ENCODE measurements at places on chromosomes 3 and 15. TPM values are rescaled to one million over a fixed set of nuclear protein-coding genes. Genes with fewer than 3 reads are reported as not detected.

GRCh38 chr15:39797407-39797806, 14.8 kb upstream of the FSIP1 start:
- no peak for DNase-seq

IL12A gene
- 0.68 TPM for total RNA-seq

DNA sequence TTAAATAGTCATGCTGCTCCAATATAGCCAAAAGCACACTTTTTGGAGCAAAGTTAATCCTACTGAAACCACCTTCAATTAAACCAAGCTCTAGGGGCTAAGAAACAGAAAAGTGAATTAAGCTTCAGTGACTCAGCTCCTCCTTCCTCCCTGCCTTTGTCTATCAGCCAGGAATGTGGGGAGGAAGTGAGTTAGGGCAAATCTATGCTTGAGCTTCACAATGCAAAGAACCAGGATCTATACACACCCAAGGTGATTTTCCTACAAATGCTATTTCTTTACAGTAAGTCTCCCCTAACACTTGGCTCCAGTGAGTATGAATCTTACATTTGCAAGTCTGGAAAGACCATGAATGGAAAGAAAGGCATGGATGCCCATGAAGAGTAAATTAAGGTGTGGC, 212.1 kb downstream of the P3H2 start:
- DNase-seq: peak; percentile 90

- no peak for DNase-seq
Measured at GRCh38 chr3:139671863-139672646, 5.7 kb downstream of the NMNAT3 start.

SMAD6 gene
- total RNA-seq: 11.9 TPM

PLOD2 gene
- total RNA-seq: 201 TPM

- peak; percentile 77 for DNase-seq
Measured at GRCh38 chr15:35705884-35706585, 160.1 kb upstream of the DPH6 start.

EXD1 gene
- not detected for total RNA-seq

DNAJB11 gene
- total RNA-seq: 60.4 TPM

DNA sequence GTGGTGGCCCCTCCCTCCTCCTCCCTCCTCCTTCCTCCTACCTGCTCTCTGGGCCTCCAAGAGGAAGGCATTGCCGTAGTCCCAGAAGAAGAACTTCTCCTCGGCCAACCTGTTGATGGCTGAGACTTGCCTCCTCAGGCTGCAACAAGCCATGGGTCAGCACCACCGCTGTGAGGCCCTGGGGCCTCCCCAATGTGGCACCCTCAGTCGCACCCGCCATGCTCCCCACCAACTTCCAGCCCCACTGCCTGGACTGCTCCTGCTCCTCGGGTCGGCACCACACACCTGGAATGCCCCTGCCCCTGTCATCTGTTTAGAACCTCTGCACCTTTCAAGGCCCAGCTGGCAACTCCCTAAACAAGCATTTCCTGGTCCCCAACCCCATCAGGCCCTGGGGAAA, 17.6 kb downstream of the UROC1 start:
- DNase-seq: no peak

DNA sequence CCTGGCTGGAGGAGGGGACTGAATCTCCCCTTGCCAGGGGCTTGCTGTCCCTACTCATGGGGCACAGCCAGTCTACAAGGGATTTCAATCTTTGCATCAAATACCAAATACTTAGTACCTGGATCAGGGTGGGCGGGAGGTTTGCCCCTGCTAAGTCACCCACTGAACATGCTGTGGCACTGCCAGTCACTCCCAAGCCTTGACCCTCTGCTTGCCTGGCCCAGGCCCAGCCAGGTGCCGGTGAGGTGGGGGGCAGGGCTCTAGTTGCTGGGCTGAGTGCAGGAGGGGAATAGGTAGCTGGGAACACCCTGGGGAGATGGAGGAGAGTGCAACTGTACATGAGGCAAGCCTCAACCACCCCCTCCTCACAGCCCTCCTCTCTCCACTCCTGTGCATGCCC, 136.3 kb upstream of the LRTM1 start:
- no peak for DNase-seq

FBXO40 gene
- total RNA-seq: not detected

RARRES1 gene
- 1.3 TPM for total RNA-seq

DNA sequence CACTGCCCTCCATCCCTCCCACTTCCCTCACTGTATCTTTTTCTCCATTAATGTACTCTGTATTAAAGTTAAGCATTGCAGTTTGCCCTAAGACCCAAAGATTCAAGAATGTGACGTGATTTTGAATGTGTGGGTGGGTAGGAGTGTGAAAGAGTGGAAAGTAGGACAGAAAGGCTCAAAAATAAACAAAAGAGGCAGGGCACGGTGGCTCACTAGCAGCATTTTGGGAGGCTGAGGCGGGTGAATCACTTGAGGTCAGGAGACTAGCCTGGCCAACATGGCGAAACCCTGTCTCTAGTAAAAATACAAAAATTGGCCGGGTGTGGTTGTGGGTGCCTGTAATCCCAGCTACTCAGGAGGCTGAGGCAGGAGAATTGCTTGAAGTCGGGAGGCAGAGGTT, 18.4 kb downstream of the TFRC start:
- no peak for DNase-seq

CTXN2 gene
- not detected for total RNA-seq

GRCh38 chr15:62770752-62771151, 271.8 kb upstream of the TPM1 start:
- no peak for DNase-seq

INSYN1 gene
- total RNA-seq: not detected

- DNase-seq: no peak
Measured at GRCh38 chr15:56734013-56734635, 815 bp upstream of the ZNF280D start.

- no peak for DNase-seq
Measured at GRCh38 chr3:40465111-40465407, 7.9 kb downstream of the RPL14 start.

DNA sequence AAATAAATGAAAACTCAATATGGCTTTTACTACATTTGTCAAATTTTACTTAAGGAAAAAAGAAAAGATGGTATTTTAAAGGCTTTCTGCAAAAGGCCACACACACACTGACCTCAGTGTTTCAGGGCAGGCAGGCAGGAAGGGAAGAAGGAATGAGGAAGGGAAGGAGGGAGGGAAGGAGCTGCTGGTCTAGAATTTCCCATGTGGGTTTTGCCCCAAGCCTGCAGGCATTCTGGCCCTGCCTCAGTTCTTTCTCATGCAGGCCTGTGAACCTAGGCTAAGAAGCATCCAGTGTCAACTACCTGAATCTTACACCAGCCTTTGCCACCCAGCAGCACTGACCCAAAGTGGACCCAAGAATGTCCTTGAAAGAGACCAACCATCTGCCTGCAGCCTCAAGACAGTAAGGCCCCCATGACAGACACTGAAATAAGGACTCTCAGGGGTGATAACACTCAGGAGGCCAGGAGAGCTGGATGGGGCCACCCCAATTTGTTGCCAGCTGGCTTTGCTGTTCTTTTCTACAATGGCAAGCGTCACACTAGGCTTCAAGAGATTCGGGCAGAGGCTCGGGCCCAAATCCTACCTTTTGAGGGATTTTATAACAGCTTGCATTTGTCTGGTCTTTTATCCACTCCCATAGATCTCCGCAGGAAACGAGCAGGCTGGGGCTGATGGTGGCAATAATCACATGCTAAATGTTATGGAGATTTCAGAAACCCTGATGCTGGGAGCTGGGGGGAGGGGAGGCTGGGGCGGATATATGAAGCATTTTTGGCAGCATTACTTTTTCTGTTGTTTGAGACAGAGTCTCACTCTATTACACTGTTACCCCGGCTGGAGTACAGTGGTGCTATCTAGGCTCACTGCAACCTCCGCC, 51.4 kb downstream of the XXYLT1 start:
- no peak for DNase-seq

GPR62 gene
- total RNA-seq: not detected

GRCh38 chr3:46989146-46989810, 9.8 kb downstream of the NBEAL2 start:
- no peak for DNase-seq

PIERCE2 gene
- 0.85 TPM for total RNA-seq

- no peak for DNase-seq
Measured at GRCh38 chr3:192331749-192332385, 395.5 kb downstream of the FGF12 start.

DNA sequence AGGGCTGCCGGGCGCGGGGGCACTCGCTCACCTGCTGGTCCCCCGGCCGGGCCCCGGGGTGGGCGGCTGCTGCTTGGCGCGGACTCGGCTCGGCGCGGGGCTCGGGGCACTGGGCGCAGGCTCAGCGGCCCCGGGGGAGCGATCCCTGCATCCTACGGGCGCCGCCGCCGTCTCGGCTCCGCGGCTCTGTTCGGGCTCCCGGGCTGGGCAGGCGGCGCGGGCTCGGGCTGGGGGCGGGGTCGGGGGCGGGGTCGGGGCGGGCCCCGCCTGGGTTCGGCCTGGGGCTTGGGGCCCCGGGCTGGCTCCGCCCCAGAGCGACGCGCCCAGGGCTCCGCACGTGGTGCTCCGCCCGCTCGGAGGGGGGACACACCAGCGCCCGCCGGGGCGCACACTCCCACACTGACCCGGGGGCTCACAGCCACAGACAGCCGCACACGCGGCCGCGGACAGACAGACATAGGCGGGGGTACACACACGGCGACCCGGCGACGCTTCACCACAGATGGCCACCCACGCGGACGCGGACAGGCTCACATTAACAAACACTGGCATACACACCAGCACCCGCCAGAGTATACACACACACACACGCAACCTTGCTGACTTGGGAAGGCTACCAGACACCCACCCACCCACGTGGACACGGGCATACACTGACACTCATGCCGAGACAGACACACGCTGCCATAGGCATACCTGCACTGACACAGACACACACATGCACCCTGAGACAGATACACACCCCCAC, at the start of gene SCN5A:
Gene SCN5A (minus strand): TSS at position 188 of the 748 bp plus-strand sequence. CDS start 16,380 bp downstream, outside the sequence.
- peak; percentile 51 for DNase-seq

CCR8 gene
- total RNA-seq: not detected

GOLGA6L9 gene
- total RNA-seq: 0.85 TPM

DNA sequence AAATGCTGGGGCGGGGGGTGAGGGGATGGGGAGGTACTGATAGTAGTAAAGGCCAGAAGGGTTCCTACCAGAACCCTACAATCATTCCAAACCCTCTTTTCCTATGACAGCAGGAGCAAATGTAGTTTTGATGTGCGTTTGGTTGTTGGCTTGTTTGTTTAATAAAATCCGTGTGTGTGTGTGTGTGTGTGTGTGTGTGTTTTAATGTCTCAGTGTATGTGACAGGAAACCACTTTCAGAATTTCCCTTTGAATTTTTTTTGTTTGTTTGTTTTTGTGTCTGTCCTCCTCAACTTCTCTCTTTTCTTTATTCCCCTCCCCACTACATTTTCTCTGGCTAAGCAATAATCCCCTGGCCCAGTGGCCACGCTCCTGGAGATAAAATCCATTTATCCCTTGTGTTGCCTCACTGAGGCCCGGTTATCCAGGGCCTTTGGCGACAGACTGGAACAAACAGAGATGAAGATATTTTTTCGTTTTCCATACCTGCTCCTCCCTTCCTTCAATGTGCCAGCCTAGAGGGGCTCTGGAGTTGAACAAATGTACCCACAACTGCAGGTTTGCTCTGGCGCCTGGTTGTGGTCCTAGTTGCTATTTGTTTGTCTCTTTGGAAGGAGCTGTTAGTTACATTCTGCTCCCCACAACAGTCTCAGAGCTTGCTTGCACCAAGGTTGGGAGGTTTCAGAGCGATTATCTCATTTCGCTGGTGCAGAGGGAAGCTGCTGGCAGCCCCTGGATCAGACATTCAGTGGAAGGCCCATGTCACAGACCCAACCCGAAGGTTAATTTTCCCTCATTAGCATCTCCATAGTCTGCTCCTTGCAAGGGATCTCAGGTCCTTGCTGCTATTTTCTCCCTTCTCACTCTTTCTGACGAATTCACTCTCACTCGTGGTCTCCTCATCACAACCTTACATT, 17.9 kb downstream of the NR2F2 start:
- peak; percentile 39 for DNase-seq

SMCO1 gene
- not detected for total RNA-seq

GRCh38 chr3:116393199-116393598, 52.1 kb downstream of the LSAMP start:
- no peak for DNase-seq

Measured in dermis blood vessel endothelial cell (primary cell).